ENCODE measurements at places on chromosomes 3 and 15.

DNA sequence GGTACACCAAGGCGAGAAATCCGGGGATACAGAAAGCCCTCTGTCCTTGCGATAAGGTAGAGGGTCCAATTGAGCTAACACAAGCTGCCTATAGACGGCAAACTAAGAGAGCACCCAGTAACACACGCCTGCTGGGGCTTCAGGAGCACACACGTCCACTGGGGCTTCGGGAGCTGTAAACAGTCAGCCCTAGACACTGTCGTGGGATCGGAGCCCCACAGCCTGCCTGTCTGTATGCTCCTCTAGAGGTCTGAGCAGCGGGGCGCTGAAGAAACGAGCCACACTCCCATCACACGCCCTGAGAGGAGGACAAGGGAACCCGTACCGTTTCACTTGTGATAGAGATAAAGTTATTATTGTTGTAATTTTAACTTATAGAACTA is 486 bp downstream of the SAMMSON start:
- no peak for DNase-seq

GRCh38 chr3:107206141-107206540 is 171.1 kb upstream of the CCDC54 start:
- no peak for DNase-seq

DNA sequence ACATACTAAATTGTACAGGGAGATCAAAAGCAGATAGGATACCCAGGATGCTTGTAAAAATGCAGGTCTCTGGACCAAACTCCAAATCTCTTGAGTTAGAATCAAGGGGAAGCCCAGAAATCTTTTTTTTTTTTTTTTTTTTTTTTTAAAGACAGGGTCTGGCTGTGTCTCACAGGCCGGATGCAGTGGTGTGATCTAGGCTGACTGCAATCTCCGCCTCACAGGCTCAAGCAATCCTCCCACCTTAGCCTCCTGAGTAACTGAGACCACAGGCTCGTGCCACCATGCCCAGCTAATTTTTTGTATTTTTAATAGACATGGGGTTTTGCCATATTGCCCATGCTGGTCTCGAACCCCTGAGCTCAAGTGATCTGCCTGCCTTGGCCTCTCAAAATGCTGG is 373.5 kb downstream of the SHQ1 start:
- no peak for DNase-seq

DNA sequence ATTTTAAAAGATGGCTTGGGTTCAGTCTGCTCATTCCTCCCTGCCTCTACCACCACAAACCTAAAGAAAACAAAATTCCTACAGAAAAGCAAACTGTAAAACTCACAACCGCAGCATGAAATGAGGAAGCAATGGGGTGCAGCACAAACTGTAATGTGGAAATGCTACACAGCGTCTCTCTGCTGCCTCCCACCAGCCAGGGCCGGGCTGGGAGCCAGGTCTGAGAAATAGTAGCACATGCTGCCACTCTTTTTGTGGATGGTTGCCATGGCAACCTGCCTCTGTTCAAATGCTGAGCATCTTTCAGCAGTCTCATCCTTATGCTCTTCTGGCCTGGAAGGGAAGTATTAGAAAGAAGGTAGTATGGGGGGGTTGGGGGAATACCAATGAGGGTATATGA is 55.4 kb downstream of the EOMES start:
- peak; percentile 40 for DNase-seq

- no peak for DNase-seq
These were observed 14.7 kb downstream of the STAB1 start for GRCh38 chr3:52509753-52510328.

- no peak for DNase-seq
These were observed 467.6 kb upstream of the CFAP20DC start for GRCh38 chr3:59517388-59517787.

GRCh38 chr15:78177447-78177873 is 28.3 kb downstream of the IDH3A start:
- no peak for DNase-seq

DNA sequence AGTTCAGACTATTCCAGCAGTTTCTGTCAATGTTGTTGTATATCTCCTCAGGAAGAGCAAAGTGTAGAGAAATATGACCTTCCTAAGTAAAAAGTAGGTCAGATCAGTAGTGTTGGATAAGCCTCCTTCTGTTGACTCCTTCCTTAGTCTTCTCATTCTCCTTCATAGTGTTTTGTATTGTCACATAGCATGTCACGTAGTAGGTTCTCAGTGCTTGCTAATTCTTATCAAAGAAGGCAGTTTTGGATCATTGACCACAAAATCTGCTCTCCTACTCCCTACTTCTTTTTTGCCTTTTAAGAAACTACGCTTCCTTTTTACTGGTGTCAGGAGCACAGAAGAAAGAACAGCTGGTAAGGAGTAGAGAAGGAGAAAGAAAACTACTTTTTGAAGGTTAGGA is 1.0 kb upstream of the MGA start:
- no peak for DNase-seq

Data from omental fat pad (tissue), 4 donors.